MCF 10A (cell line): ENCODE measurements at places on chromosomes 2 and 18. TPM values are rescaled to one million over a fixed set of nuclear protein-coding genes. Genes with fewer than 3 reads are reported as not detected.

- no peak for DNase-seq
Observed at GRCh38 chr2:65227020-65227455, 593 bp upstream of the ACTR2 start.

DNA sequence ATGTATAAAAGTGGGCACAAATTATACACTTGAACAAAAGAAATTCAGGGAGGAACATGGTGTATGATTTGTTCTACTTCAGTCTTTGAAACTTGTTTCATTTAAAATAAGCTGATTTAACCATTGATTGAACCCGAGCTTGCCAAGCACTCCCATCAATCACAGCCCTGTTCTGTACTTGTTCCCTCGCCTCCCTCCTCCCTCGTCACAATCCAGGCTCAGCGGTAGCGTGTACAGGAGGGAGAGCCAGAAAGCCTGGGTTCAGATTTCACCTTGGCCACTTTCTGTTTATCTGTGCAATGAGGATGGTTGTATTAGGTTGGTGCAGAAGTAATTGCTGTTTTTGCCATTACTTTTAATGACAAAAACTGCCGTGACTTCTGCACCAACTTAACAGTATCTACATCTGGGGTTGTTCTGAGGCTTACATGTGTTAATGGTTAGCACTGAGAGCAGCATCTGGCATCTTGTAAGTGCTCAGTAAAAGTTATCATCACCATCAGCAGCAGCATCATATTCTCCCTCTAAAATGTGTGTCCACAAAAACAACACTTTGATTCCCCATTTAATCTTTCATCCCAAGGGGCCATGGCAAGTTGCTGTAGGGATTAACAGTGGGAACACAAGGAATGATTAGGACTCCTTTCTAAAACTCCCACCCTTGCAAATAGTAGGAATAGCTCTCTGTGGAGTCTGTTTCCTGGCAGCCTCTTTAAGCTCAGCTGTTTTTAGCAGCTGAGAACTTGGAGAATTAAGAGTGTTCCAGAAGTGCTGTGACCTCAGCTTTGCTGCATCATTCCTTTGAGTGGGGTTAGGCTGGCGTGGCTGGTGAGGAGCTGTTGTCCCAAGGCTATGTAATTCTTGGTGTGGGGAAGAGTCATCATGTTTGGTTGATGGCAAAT is 4.7 kb downstream of the DPYSL5 start:
- no peak for DNase-seq

GRCh38 chr18:27185025-27185763 is at the start of gene CHST9:
Gene CHST9, minus strand, starts transcription at chr18:27185308. Its CDS starts 42,499 bp downstream, at chr18:27142809.
- no peak for DNase-seq

CNTNAP5 gene
- not detected in 2 replicates for total RNA-seq

GPC1 gene
- 36.9 and 38.9 TPM in 2 replicates for total RNA-seq
